Airway epithelial cell (primary cell): ENCODE measurements at places on chromosomes 11 and 22. TPM values are rescaled to one million over a fixed set of nuclear protein-coding genes. Genes with fewer than 3 reads are reported as not detected.

Gene GLB1L2
- 2.9 and 4.0 TPM in 2 replicates for total RNA-seq

Gene OR8G1
- not detected in 2 replicates for total RNA-seq

Gene LRRC56
- total RNA-seq: 0.23 and 0.56 TPM in 2 replicates

Gene OLFML1
- not detected in 2 replicates for total RNA-seq

Gene P2RX6
- total RNA-seq: 0.21 and 0.28 TPM in 2 replicates

Gene OR51E2
- total RNA-seq: not detected in 2 replicates

Gene RDX
- 69.4 and 77.2 TPM in 2 replicates for total RNA-seq

Gene SLN
- total RNA-seq: not detected in 2 replicates
